ENCODE measurements at places on chromosomes 16 and 17. TPM values are rescaled to one million over a fixed set of nuclear protein-coding genes. Genes with fewer than 3 reads are reported as not detected.

The HOXB13 gene
- total RNA-seq, result not detected

The IRX5 gene
- 0.41 TPM for total RNA-seq

The LYRM1 gene
- 53.0 TPM for total RNA-seq

The TAC4 gene
- total RNA-seq, result not detected

All from frontal cortex (tissue), 4 donors.